ENCODE measurements at places on chromosomes 6 and 20. TPM values are rescaled to one million over a fixed set of nuclear protein-coding genes. Genes with fewer than 3 reads are reported as not detected.

DNA sequence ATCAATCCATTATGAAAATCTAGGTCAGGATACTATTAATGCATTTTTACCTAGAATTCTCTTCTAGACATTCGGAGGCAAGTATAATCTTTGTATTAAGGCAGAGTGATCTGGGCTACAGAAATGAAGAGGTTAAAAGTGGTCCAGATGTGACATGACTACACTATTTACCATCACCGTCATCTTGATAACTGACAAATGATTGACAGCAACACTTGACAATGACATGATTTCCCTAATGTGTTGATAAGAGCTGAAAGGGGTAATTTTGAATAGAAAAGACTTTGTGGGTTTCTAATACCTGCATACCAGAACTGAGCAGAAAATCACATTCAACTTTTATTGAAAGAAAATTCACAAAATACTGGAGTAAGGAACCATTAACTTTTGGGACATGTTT is 718.9 kb upstream of the MAP3K7 start:
- H3K4me3 ChIP-seq: no peak overlapping the region
- H3K27ac ChIP-seq: no peak overlapping the region
- no peaks in the 10 kb centered on the region for H3K36me3 ChIP-seq
- no peak for DNase-seq
- H3K27me3 ChIP-seq: no peaks in the 10 kb centered on the region

DNA sequence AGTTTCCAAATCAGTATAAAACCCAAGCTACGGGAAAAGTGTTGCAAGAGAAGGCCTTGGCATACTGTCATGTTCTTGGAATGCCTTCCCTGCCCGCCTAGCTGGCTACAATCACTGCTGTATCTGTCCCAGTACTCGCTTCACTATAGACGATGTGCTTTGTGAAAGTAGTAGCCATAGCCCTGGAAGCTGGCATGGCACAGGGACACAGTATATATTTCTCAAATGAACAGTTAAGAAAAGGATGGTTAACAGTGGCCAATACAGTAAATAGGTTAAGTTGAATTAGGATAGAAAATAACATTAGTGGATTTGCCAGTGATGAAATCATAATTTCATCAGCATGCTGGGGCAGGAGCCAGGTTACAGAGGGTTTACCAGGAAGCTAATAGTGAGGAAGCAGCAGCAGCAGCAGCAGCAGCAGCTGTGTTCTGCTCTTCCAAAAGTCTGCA is 499.3 kb downstream of the CDKAL1 start:
- no peaks in the 10 kb centered on the region for H3K36me3 ChIP-seq
- H3K27me3 ChIP-seq: no peaks in the 10 kb centered on the region
- H3K27ac ChIP-seq: no peak overlapping the region

- H3K27me3 ChIP-seq: no peaks in the 10 kb centered on the region
- DNase-seq: no peak
- H3K4me3 ChIP-seq: no peak overlapping the region
- H3K36me3 ChIP-seq: no peaks in the 10 kb centered on the region
- H3K27ac ChIP-seq: no peak overlapping the region
- no peaks in the 10 kb centered on the region for H3K4me1 ChIP-seq
Measured at GRCh38 chr6:108492131-108492766, 68.5 kb upstream of the FOXO3 start.

GRCh38 chr20:1005452-1006027 is 3.4 kb upstream of the RSPO4 start:
- no peak overlapping the region for H3K27ac ChIP-seq
- no peaks in the 10 kb centered on the region for H3K4me1 ChIP-seq
- H3K36me3 ChIP-seq: no peaks in the 10 kb centered on the region
- peaks cover 5% of the 10 kb centered on the region for H3K27me3 ChIP-seq

DNA sequence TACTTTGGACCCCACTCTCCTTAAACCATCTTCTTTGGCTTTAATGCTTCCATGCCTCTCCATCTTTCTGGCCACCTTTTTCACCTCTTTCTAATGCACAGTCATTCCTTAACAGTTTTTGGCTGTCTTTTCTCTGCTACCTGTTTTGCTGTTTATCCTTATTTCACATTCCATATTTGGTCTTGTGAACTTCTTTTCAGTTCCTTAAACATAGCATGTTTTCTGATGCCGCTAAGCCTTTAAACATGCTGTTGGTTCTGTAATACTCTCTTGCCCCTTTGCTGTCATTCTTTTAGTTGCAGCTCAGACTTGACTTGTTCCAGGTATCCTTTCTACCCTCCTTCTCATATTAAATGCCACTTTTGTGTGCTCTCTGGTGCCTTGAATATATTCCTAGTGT is 35.8 kb downstream of the TOP1 start:
- no peak for DNase-seq
- no peaks in the 10 kb centered on the region for H3K4me1 ChIP-seq
- no peak overlapping the region for H3K27ac ChIP-seq

DNA sequence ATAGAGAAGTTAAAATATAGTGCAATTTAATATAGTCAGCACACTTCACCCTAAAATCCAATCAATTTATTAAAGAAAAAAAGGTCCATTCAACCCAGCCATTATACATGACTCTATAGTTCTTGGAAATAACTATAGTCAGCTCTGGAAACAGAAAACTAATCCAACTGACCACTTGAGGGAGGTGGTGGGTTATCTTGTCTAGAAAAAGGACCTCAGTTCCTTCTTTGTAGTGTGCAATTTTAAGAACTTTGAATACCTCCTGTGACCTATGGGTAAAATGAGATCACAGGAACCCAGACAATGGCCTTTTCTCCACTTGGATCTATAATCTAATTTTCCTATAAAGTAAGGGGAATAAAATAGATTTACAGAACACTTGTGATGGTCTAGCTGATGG is 163.6 kb upstream of the CENPW start:
- no peaks in the 10 kb centered on the region for H3K36me3 ChIP-seq
- no peak overlapping the region for H3K27ac ChIP-seq
- no peaks in the 10 kb centered on the region for H3K4me1 ChIP-seq

- no peak overlapping the region for H3K4me3 ChIP-seq
- no peaks in the 10 kb centered on the region for H3K36me3 ChIP-seq
- H3K27ac ChIP-seq: no peak overlapping the region
Measured at GRCh38 chr20:2616634-2617033, 35.8 kb upstream of the NOP56 start.

GRCh38 chr6:5389086-5389745 is 127.9 kb downstream of the FARS2 start:
- no peak overlapping the region for H3K27ac ChIP-seq
- H3K36me3 ChIP-seq: no peaks in the 10 kb centered on the region
- no peak for DNase-seq
- H3K4me1 ChIP-seq: no peaks in the 10 kb centered on the region

DNA sequence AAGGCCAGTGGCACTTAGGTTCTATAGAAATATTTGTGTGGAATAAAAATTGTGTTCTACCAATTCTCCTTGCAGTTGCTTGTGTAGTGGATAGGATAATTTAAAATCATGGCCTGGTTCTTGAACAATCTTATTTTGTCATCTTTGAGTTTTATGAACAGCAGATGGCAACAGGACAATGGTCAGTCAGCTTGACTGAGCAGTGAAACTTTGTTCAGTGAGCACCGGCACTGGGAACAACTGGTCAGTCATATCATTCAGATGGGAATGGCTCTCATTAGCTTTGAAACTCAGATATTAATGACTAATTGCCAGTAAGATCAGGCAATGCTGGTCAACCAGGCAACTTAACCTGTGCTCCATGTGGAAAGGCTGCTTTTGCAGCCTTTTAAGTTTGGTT is 129.2 kb downstream of the BCKDHB start:
- no peak overlapping the region for H3K27ac ChIP-seq
- no peaks in the 10 kb centered on the region for H3K36me3 ChIP-seq
- no peak for DNase-seq
- H3K27me3 ChIP-seq: no peaks in the 10 kb centered on the region
- no peaks in the 10 kb centered on the region for H3K4me1 ChIP-seq
- no peak overlapping the region for H3K4me3 ChIP-seq

GRCh38 chr6:166251655-166252054 is 56.5 kb downstream of the PRR18 start:
- no peak overlapping the region for H3K27ac ChIP-seq
- H3K4me3 ChIP-seq: no peak overlapping the region
- H3K4me1 ChIP-seq: peaks cover 17% of the 10 kb centered on the region
- DNase-seq: no peak
- H3K36me3 ChIP-seq: no peaks in the 10 kb centered on the region

GRCh38 chr20:61671559-61671958 is 394.1 kb downstream of the TAF4 start:
- no peaks in the 10 kb centered on the region for H3K36me3 ChIP-seq
- no peak for DNase-seq
- H3K27me3 ChIP-seq: no peaks in the 10 kb centered on the region
- no peaks in the 10 kb centered on the region for H3K4me1 ChIP-seq
- no peak overlapping the region for H3K27ac ChIP-seq

DNA sequence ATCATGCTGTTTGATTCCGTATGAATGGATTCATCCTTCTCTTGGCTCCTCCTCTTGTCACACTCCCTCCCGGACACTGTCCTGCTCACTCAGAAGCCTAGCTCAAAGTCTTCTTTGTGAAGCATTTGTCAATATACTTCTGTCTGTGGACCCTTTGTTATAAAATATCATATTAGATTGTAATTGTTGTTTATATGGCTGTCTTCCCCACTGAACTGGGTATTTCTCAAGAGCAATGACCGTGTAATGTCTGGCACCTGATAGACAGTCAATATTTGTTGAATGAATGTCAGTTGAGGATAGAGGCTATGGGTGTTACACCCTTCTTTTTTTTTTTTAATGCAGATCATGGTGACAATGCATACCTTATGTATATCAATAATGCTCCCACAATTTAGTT is 335.3 kb downstream of the SOX4 start:
- H3K36me3 ChIP-seq: no peaks in the 10 kb centered on the region
- H3K27ac ChIP-seq: no peak overlapping the region
- no peak for DNase-seq
- no peaks in the 10 kb centered on the region for H3K27me3 ChIP-seq
- no peak overlapping the region for H3K4me3 ChIP-seq

- H3K4me3 ChIP-seq: no peak overlapping the region
- peaks cover 19% of the 10 kb centered on the region for H3K4me1 ChIP-seq
- H3K36me3 ChIP-seq: no peaks in the 10 kb centered on the region
- peaks cover 6% of the 10 kb centered on the region for H3K27me3 ChIP-seq
- peak; percentile 48 for DNase-seq
- H3K27ac ChIP-seq: no peak overlapping the region
Measured at GRCh38 chr6:30882759-30883684, 1.3 kb upstream of the DDR1 start.

DNA sequence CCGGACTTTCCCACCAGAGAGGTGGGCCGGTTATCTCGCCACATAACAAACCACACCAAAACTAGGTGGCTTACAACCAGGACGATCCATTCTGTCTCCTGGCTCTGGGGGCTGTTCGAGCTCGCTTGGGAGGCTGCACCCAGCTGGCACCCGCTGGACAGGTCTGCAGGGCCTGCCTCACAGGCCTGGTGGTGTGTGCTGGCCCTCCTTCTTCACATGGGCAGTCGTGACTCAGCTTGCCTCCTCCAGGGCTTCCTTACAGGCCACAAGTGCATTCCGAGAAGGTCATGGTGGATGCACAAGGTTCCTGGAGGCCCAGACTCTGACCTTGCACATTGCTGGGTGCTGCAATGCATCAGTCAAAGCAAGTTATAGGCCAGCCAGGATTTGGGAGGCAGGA is 34.2 kb downstream of the FOXF2 start:
- no peaks in the 10 kb centered on the region for H3K4me1 ChIP-seq
- peaks cover 4% of the 10 kb centered on the region for H3K27me3 ChIP-seq
- no peak overlapping the region for H3K27ac ChIP-seq
- H3K4me3 ChIP-seq: no peak overlapping the region
- DNase-seq: no peak

DNA sequence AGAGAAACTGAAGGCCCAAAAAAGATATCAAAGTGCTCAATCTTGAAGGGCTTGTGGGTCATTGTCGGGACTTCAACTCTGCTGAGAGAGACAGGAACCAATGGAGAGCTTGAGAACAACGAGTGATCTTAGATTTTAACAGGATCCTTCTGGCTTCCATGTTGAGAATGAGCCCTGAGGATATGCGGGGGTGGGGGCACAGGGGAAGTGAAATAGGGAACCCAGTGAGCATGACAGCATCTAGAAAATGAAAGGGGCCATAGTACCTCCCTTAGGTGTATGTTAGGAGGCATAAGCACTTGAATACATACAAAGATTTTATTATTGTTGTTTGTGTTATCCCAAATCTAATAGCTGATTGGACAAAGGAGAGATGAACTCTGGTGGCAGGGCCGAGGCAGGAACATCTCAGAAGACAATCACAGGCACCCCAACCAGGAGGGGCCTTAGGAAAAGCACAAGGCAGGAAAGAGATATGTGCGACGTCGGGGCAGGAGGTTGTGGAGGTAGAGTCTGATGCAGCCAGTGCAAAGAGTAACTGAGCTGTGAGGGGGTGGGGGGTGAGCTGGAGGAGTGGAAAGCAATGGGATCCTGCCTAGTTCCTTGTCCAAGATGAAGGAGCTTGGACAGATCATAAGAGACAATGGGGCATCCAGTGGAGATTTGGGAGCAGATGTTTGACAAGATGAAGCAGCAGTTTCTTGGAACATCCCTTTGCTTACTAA is 10.4 kb downstream of the TGM6 start:
- H3K27ac ChIP-seq: no peak overlapping the region
- H3K4me3 ChIP-seq: no peak overlapping the region
- no peaks in the 10 kb centered on the region for H3K36me3 ChIP-seq
- H3K27me3 ChIP-seq: no peaks in the 10 kb centered on the region

LTB gene
- total RNA-seq: 17.7 TPM

EBF4 gene
- total RNA-seq: 17.1 TPM

FAM83C gene
- total RNA-seq: not detected

KCNK16 gene
- not detected for total RNA-seq

SMPDL3A gene
- total RNA-seq: 1.1 TPM

KIF16B gene
- total RNA-seq: 11.8 TPM

HTR1E gene
- total RNA-seq: not detected

LST1 gene
- 120 TPM for total RNA-seq

SLC17A2 gene
- not detected for total RNA-seq

TMEM151B gene
- not detected for total RNA-seq
